ENCODE measurements at places on chromosomes 11 and 22.

DNA sequence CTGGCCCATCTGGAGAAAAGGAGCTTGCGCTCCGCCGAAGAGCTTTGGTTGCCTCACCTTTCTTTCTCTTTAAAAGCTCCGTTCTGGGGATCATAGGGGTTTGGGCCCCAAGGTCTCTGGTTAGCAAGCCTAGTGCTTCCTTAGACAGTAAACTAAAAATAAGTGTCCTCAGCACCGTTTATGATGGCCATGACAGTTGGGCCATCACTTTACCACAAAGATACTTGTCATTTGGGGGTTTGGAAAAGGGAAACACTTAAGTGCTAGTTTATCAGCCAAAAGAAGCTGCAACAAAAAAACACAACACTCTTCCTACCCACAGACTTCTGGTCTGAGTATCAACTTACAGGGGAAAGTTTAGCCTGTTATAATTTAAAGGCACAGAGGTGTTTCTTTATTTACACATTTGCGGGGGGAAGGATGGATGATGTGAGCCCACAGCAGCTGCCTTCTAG is 88.4 kb upstream of the CD44 start:
- H3K4me3 ChIP-seq, result peak overlapping the region; percentile 13
- no peaks in the 10 kb centered on the region for H3K27me3 ChIP-seq
- H3K4me1 ChIP-seq, result peaks cover 54% of the 10 kb centered on the region
- H3K36me3 ChIP-seq, result no peaks in the 10 kb centered on the region
- H3K27ac ChIP-seq, result peak overlapping the region; percentile 3
- no peak for DNase-seq

DNA sequence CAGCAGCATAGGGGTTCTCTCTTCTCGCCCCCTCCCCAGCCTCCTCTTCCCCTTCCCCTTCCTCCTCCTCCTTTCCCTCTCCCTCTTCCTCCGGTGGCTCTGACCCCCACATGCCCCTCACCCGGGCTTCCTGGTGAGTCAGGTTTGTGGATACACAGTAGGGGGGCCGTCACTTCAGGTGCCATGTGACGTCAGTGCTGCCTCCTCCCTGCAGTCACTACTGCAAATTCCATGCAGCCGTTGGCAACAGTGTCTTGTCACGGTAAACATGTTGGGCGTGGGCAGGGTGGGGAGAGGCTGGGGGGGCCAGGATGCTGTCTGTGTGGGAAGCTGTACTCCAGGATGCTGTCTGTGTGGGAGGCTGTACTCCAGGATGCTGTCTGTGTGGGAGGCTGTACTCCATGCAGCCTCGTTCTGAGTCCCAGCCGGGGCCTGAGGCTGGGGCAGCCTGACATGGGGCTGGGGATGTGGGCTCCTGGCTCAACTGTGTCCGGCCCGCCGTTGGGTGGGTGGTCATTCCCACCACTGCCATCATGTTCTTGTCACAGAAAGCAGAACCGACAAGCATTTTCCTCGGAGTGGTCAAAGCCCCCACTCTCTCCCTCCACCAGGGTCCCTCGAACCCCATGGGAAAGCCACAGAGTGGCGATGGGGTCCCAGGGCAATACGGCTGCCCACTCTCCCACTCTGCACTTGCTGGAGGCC is 2.4 kb upstream of the MUC2 start:
- H3K4me3 ChIP-seq, result no peak overlapping the region
- no peaks in the 10 kb centered on the region for H3K36me3 ChIP-seq
- peaks cover 8% of the 10 kb centered on the region for H3K27me3 ChIP-seq
- no peaks in the 10 kb centered on the region for H3K4me1 ChIP-seq

DNA sequence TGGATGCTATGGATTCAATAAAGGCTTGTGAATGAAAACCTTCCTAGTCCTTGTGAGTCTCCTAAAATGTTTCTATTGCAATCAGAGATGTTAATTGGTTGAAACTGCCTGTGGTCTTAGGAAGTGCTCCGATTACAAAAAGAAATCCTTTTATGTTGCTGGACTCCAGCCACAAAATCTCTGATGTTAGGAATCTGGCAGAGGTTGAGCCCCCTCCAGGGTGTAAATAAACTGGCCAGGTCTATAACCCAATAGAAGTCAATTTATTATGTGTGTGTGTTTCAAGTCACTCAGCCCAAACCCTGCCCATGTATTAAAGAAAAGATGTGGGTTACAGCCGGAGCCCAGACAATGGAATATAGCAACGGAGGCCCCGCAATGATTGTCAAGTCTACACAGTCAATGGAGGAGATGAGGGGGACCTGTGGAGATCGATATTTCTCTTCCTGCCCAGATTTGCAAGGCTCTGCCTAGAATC is 218.1 kb upstream of the SORL1-AS1 start:
- H3K27me3 ChIP-seq, result no peaks in the 10 kb centered on the region
- H3K4me1 ChIP-seq, result no peaks in the 10 kb centered on the region
- no peaks in the 10 kb centered on the region for H3K36me3 ChIP-seq

GRCh38 chr22:30267382-30268302 is 991 bp upstream of the OSM start:
- H3K36me3 ChIP-seq, result peaks cover 23% of the 10 kb centered on the region
- peak overlapping the region; percentile 94 for H3K4me3 ChIP-seq
- peaks cover 59% of the 10 kb centered on the region for H3K4me1 ChIP-seq
- peak overlapping the region; percentile 99 for H3K27ac ChIP-seq
- peak; percentile 30 for DNase-seq

DNA sequence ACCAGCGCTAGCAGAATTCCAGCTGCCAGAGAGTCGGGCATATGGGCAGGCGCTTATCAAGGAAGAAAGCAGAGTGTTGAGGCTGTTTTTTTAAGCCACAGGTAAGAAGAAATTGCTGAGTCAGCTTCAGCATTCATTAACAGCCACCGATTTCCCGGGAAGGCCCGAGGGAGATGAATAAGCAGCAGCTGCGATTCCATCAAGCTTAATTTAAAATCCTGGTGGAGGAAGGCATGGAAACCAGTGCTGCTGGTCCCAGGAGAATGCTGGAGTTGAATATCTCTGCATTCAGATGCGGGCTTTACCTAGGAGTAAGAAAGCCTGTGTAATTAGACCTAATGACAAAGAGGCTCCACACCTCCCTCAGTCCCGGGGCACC is 168.8 kb downstream of the BRD1 start:
- no peak for DNase-seq
- no peaks in the 10 kb centered on the region for H3K27me3 ChIP-seq
- H3K4me3 ChIP-seq, result no peak overlapping the region
- peaks cover 3% of the 10 kb centered on the region for H3K36me3 ChIP-seq
- peaks cover 27% of the 10 kb centered on the region for H3K4me1 ChIP-seq

GRCh38 chr11:59966201-59966600 is 2.4 kb downstream of the OOSP4A start:
- no peaks in the 10 kb centered on the region for H3K4me1 ChIP-seq
- H3K27ac ChIP-seq, result no peak overlapping the region
- no peak for DNase-seq

DNA sequence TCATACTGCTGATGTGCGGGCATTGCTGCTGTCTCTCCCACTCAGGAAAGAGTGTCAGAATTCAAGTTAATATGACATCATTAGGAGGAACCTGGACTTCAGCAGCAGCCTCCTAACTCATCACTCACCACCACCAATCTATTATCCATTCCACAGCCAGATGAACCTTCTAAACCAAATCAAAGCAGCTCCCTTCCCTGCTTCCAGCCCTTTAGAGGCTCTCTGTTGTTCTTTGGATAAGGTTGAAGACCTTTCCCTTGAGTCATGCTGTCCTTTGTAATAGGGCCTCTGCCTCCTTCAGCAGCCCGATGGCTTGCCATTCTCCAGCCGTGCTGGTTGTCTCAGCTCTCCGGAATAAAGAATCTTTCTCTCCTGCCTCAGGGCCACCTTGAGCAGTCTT is 301.3 kb downstream of the DDX10 start:
- H3K4me1 ChIP-seq, result no peaks in the 10 kb centered on the region
- no peaks in the 10 kb centered on the region for H3K36me3 ChIP-seq
- no peak overlapping the region for H3K4me3 ChIP-seq
- no peak overlapping the region for H3K27ac ChIP-seq
- no peaks in the 10 kb centered on the region for H3K27me3 ChIP-seq
- DNase-seq, result no peak

DNA sequence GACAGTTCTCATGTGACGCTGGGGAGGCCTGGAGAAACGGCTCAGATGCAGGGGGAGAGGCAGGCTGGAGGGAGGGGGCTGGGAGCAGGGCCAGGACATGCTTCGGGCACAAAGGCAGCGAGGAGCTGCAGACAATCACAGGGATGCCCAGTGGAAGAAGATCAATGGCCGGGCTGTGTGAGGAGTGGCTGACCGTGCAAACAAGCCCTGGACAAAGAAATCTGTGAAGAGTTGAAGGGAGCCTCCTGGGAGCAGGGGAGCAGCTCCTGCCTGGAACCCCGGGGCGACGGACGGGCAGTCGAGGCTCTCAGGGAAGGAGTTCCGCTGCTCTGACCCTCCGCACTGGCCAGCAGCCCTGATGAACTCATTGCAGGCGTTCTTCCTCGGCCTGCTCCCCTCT is 126.7 kb upstream of the B3GAT1 start:
- no peak overlapping the region for H3K27ac ChIP-seq
- H3K4me1 ChIP-seq, result no peaks in the 10 kb centered on the region
- peaks cover 5% of the 10 kb centered on the region for H3K27me3 ChIP-seq
- DNase-seq, result no peak

GRCh38 chr11:36365907-36366306 is 69.8 kb downstream of the PRR5L start:
- peaks cover 20% of the 10 kb centered on the region for H3K4me1 ChIP-seq
- H3K27ac ChIP-seq, result no peak overlapping the region
- DNase-seq, result no peak
- H3K36me3 ChIP-seq, result no peaks in the 10 kb centered on the region
- H3K4me3 ChIP-seq, result no peak overlapping the region

DNA sequence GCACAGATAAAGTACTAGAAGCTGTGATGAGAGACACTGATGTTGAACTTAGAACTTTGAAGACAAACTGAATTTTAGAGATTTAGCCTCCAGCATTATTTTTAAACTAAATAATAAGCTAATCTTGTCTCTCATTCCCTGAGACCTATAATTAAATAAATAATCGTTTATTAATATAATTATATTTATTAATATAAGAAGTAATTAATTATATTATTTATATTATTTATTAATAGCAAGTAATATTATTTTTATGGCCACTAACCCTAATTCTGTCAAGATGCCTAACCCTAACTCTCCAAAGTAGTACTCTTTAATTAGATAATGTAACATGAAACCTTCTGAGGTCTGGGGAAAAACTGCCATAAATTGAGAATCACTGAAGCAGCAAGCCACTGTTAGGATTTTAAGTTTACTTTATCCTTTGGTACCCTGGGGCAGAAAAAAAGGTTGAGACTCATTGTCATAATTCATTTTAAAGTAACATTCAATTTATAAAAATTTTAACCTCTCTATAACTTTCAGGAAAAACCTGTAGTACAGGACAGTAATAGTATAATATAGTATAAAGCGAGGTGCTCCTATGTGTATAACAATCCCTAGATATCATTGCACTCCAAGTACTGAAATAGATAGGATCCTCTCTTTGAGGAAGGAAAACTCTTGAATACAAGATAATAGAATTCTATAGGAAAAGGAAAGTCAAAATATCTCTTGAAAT is 85.4 kb downstream of the TTC28 start:
- no peak for DNase-seq
- no peak overlapping the region for H3K27ac ChIP-seq
- peaks cover 6% of the 10 kb centered on the region for H3K27me3 ChIP-seq

DNA sequence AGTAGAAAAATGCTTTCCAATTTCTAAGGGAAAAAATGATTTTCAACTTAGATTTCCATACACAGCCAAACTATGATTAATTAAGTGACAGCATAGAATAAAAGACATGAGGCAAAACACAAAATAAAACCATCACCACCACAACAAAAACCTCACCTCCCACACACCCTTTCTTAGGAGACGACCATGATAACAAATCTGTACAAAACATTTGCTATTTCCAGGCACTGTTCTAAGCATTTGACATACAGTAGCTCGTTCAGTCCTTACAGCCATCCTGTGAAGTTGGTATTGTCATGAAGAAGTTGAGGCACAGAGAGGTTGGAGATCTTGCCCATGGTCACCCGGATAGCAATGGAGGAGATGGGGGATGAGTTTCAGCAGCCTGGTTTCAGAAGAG is 8.7 kb downstream of the SPI1 start:
- no peaks in the 10 kb centered on the region for H3K36me3 ChIP-seq
- DNase-seq, result no peak
- peaks cover 10% of the 10 kb centered on the region for H3K4me1 ChIP-seq
- H3K27ac ChIP-seq, result no peak overlapping the region

DNA sequence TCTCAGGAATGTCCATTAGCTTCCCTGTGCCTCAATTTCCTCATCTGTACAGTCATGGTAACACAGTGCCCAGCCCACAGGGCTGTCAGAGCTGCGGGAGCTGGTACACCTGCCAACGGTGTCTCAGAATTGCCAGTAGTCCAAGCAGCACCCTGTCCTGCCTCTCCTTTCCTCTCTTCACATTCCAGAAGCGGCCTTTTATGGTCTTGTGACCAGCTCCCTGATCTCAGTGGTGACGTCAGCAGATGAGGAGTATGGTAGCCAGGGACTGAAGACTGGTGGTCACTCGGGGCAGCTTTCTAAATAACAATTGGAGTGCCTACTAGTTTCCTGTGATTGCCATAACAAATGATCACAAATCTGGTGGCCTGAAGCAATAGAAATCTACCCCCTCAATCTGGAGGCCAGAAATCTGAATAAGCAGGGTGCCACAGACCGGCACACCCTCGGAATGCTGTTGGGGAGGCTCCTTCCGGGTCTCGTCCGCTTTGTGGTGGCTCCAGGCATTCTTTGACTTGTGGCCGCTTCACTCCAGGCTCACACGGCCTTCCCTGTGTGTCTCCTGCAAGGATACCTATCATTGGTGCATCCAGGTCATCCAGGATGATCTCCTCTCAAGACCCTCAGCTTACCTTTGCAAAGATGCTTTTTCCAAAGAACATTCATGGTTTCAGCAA is 2.1 kb downstream of the FADD start:
- peak overlapping the region; percentile 97 for H3K27ac ChIP-seq
- no peaks in the 10 kb centered on the region for H3K27me3 ChIP-seq
- peaks cover 44% of the 10 kb centered on the region for H3K4me1 ChIP-seq
- peak overlapping the region; percentile 81 for H3K4me3 ChIP-seq

- H3K27ac ChIP-seq, result no peak overlapping the region
- no peaks in the 10 kb centered on the region for H3K27me3 ChIP-seq
- peaks cover 13% of the 10 kb centered on the region for H3K4me1 ChIP-seq
- peak overlapping the region; percentile 51 for H3K4me3 ChIP-seq
- no peak for DNase-seq
Observed at GRCh38 chr11:2791139-2791520, 91.3 kb upstream of the KCNQ1OT1 start.

DNA sequence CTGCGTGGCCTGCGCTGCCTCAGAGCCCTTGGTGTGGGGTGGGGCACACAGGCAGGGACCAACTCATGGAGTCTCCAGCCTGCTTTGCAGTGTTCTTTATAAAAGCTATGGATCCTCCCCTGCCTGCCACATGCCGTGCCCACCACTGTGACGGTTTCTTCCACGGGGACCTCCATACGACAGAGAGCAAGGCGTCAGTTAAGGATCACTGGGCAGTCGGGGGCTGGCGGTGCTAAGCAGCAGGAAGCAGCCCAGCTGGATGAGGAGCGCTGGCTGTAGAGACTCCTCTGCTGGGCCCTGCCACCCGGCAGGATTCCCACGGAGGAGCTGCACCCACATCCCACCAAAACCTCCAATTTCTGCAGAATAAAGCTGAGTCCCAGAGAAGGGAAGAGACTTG is 23.1 kb upstream of the EFCAB6 start:
- H3K4me1 ChIP-seq, result no peaks in the 10 kb centered on the region
- no peak overlapping the region for H3K4me3 ChIP-seq
- H3K27ac ChIP-seq, result no peak overlapping the region
- no peaks in the 10 kb centered on the region for H3K27me3 ChIP-seq

- no peak overlapping the region for H3K27ac ChIP-seq
- peaks cover 7% of the 10 kb centered on the region for H3K4me1 ChIP-seq
- H3K36me3 ChIP-seq, result peaks cover 4% of the 10 kb centered on the region
- DNase-seq, result peak; percentile 20
Observed at GRCh38 chr22:18156878-18157713, 7.1 kb downstream of the USP18 start.

- H3K27me3 ChIP-seq, result no peaks in the 10 kb centered on the region
- no peak overlapping the region for H3K27ac ChIP-seq
- H3K36me3 ChIP-seq, result no peaks in the 10 kb centered on the region
- H3K4me1 ChIP-seq, result no peaks in the 10 kb centered on the region
Observed at GRCh38 chr11:102760344-102761035, 19.9 kb downstream of the MMP10 start.

Data from CD4-positive, alpha-beta T cell (primary cell).